ENCODE measurements at places on chromosomes 6 and 20.
A peak's percentile ranks its signal among the peaks of the same experiment; 100 is the strongest.

GRCh38 chr6:71375676-71376075, 87.1 kb downstream of the OGFRL1 start:
- DNase-seq, result no peak

GRCh38 chr20:47063407-47063806, 168.8 kb downstream of the EYA2 start:
- no peak for DNase-seq

GRCh38 chr6:25181350-25181724, 97.8 kb upstream of the CARMIL1 start:
- DNase-seq, result no peak

DNA sequence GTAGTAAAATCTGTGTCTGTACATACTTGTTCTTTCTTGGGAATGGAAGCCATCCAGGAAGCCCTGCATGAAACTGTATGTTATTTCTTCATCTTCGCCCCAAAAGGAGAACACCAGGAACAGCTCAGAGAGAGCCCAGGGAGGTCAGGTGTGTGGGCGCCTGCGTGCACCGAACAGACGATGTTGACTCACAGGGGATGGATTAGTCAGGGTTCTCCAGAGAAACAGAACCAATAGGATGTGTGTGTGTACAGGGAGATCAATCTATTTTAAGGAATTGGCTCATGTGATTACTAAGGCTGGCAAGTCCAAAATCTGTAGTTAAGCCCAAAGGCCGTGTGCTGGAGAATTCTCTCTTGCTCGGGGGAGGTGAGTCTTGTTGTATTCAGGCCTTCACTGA, 45.7 kb downstream of the RNASET2 start:
- peak; percentile 8 for DNase-seq

GRCh38 chr6:45986746-45987274, 28.9 kb downstream of the CLIC5 start:
- no peak for DNase-seq

- DNase-seq, result no peak
These were observed 35.3 kb downstream of the TAF11 start for GRCh38 chr6:34852406-34853085.

GRCh38 chr6:163867518-163868292, 453.2 kb downstream of the QKI start:
- no peak for DNase-seq

DNA sequence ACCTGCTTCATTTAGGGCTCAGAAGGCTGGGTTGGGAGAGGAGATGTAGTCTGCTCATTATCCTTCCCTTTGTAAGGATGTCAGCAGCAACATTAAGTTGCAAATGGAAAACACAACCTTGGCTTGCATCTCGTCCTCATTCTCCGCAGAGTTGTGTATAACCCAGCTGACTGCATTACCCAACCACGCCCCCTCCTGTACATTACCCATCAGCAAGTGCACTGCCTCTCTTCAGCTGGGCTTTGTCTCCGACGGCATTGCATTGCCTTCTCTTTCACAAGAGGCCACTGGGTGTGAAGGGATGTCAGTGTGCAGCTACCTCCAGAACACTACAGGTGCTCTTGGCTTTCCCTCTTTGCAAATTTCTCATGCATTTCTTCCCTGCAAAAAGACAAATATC, 128.7 kb upstream of the TSHZ2 start:
- DNase-seq, result no peak

DNA sequence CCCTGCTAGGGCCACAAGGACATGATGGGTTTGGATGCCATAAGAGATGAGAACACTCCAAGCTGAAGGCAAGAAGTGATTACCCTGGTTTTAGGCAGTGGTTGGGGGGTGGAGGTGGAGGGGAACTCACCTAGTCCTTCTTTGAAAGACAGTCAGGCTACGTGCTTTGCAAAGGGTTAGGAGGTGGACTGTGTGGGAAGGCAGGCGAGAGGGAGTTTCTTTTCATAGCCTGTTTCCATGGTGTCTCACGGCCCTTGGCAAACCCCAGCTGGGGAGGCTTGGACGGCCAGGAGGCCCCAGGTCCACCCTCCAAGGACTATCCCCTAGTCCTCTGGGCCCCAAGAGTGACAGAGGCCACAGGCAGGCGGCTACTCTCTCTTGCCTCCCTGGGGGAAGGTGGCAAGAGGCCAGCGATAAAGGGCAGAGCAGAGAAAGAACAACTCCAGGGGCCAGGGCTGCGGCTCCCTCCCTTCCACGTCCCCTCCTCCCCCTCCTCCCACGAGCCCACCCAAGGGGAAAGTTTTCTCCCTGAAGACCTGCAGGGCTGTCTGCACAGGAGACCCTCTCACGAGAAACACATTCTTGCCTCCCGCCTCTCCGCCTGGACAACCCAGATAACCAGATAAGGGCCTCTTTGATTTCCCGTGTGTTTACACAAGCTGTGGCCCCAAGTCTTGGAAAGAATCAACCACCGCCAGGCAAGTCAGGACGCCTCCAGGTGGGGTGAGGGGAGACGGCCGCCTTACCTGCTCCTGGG, 74.4 kb downstream of the NOL4L start:
- no peak for DNase-seq

DNA sequence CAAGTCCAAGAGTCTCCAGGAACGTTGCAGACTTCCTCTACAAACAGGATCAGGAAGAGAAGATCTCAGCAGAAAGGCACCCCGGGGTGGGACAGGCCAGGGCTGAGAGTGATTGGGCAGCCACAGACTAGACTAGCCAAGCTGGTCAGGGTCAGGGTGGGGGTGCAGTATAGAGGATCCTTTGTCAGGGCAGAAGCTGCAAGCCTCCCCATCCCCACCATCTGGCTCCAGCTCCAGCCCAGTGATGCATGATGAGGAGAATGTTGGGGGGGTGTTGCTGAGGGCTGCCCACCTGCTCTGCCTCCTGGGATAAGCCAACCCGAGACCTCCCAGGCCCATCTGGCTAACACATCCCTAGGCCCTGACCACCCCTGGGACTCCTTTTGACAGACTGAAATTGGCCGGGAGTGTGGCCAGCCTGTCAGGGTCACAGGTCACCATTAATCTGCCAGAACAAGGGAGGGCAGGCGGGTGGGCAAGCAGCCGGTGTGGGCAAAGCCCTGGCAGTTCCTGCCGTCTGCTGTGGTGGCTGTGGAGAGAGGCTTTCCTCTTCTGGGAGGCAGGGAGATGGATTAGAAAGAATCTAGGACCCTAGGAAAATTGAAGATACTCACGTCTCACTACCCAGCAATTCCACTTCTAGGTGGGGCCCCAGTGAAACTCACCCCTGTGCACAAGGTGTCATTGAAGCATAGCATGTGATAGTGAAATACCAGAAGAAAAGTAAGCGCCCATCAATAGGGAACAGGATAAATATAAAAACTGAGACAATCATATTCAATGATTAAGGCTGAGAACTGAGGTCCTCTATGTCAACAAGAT, 22.1 kb upstream of the SNTA1 start:
- DNase-seq, result no peak
